ENCODE measurements at places on chromosomes 1 and 21. TPM values are rescaled to one million over a fixed set of nuclear protein-coding genes. Genes with fewer than 3 reads are reported as not detected.

DNA sequence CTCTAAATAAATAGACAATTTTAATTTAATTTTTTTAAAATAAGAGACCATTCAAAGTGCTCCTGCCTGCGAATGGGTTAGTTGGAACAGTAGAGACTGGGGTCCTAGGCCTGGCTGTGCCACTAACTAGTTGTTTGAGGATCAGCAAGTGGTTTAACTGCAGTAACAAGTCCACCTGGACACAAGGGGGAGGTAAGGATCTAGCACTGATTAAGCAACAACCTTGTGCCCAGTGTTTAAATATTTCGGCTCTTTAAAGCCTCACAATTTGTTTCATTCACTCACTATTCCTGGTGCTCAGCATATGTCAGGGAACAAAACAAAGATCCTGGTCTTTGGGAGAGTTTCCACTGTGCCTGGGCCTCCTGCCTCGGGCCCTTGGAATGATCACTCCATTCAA lies 1.6 kb upstream of the AGT start:
- no peak for DNase-seq

- peak; percentile 6 for DNase-seq
These were observed 2.9 kb downstream of the ADORA1 start for GRCh38 chr1:203130358-203130985.

DNA sequence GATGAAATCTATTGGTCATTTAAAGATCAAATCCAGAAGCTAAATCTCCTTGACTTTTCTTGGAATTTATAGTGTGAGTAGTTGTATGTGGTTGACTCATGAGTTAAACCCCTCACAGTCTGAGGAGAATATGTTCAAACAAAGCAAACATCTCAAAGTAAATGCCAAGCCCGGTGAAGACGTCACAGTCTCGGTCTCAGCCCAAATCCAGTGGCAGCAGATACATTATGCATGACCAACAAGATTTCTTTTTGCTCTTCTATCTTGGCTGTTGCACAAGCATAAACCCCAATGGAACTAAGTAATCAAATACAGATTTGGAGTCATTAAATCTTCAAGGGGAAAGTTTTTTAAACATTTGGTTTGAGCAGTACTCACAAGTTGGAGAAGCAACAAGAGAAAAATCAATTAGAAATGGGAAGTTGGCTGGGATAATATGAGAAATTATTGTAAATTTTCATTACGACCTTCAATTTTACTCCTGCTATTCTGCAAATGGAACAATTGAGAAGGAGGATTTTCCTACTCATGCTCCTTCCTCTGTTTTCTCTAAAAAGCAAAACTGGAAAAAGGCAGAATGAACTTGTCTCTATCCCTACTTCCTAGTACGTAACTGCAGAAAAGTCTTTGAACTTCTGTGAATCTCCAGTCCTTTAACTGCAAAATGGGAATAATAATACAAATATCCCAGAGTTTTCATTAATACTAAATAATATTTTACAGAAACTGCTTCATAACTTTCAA lies 575.8 kb downstream of the NUF2 start:
- peak; percentile 11 for DNase-seq

GRCh38 chr1:167474191-167474641 lies 44.1 kb downstream of the CD247 start:
- DNase-seq, result no peak

- no peak for DNase-seq
These were observed 94.1 kb upstream of the KLHDC7A start for GRCh38 chr1:18386591-18386990.

DNA sequence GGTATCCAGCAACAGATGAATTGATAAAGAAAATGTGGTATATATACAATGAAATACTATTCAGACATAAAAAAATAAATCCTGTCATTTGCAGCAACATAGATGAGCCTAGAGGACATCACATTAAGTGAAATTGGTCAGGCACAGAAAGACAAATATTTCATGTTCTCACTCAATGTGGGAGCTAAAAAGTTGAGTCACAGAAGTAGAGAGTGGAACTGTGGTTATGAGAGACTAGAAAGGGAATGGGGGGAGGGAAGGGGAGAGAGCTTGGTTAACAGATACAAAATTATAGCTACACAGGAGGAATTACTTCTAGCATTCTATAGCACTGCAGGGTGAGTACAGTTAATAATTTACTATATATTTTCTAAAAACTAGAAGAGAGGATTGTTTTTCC lies 37.1 kb upstream of the SERPINC1 start:
- DNase-seq, result no peak

GRCh38 chr1:57279909-57280666 lies 143.8 kb downstream of the DAB1 start:
- no peak for DNase-seq

NUP210L gene
- not detected for total RNA-seq

DNA sequence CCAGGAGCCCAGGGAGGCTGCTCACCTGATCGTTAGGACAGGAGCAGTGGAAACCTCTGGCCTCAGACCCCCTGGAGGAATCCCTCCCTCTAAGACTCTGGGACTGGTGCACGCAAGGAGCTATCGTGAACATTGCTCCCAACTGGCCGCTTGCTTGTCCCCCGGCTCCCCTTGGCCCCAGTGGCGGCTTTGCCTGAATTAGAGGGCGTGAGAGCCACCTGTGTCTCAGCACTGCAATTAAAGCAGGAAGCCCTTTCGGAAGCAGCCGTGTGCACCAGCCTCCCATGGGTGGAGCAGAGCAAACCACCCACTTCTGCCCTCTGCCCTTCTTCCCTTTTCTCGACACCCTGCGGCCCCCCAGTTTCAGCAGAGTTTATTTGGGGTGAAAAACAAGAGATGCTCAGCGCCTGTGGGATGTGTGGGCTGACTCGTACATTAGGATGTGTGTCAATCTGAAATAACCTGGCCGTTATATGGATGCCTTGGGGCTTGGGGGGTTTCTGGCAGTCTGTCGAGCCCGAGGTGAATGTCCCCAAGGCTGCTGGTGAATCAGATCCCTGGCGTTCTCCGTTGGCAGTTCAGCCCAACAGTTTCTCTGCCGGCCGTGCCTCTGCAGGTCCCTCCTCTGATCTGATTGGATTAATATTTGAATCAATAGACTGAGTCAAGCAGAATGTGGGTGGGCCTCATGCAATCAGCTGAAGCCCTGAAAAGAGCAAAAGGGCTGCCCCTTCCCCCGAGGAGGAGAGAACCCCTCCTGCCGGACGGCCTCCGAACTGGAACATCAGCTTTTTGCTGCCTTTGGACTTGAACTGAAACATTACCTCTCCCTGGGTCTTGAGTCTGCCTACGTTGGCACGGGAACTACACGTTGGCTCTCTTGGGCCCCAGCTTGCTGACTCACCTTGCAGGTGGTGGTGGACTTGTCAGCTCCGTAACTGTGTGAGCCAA lies 7.3 kb upstream of the UMODL1 start:
- peak; percentile 71 for DNase-seq

DNA sequence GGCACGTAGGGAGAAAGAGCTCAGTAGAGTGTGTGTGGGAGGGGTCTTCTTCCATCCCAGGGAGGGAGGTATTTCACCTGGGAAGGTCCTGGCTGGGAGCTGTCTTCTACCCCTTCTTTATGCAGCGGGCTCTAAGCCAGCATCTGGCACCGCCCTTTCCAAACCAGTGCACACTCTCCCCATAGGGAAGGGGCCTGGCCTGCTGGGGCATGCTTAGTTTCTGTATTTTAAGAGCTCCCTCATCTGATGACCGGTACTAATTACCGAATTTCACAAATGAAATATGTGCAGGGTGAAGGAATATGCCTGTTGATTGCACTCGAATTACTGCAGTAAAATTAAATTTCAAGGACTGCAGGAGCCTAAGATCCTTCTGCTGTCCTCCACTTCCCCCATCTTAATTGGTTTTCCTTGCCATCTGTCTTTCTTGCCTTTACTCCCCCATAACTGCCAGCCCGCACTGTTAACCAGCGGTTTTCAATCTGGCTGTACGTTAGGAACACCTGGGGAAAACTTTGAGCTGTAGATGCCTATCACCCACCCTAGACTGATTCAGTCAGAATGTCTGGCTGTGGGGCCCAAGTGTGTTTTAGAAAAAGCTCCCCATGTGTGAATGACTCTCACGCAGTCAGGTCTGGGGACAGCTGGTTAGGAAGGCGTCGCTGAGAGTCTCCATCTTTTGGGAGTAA lies 20.1 kb downstream of the GALNT2 start:
- no peak for DNase-seq

DNA sequence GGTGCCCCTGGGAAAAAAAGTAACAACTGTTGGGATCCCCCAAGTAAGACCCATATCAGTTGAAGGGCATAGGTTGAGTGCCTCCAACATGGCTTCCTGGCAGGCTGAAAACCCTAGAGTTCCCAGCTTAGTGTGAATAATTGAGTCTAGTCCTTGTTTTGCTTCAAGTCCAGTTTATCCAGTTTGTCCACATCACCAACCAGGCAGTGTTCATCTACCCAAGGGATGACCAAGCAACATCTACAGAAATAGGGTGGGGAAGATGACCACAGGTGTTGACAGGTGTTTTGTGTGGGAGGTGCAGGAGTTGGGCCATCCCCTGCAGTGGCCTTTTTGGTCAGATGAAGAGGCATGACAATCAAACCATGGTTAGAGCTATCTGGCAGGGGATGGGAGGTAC lies 54.3 kb upstream of the ERO1B start:
- no peak for DNase-seq

- no peak for DNase-seq
These were observed 74.6 kb downstream of the USP25 start for GRCh38 chr21:15804247-15805005.

Measured in transverse colon (tissue), 4 donors.